Body of pancreas (tissue), 4 donors: ENCODE measurements at places on chromosomes 2 and 18.

DNA sequence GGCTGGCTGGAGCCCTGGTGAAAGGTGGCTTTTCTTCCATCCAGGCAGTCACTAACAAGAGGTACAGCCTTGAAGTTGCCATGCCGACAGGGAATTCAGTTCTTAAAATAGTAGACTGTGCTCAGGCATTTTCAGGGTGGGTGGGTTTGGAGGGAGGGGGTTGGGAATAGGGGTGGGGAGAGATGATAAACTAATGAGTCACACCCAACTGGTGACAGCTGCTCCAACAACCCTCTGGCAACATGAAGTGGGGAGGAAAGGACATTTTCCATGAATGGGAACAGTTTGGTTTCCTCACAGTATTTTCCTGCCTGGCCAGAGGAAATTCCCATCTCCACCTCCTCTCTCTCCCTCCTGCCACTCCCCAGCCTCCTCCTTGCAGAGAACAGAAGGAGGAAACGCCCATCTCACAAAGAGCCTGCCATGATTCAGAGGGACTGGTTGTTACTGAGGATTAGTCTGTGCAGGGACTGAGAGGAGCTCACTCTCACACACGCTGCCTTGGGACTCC lies 113.0 kb upstream of the SLC1A4 start:
- DNase-seq: no peak

DNA sequence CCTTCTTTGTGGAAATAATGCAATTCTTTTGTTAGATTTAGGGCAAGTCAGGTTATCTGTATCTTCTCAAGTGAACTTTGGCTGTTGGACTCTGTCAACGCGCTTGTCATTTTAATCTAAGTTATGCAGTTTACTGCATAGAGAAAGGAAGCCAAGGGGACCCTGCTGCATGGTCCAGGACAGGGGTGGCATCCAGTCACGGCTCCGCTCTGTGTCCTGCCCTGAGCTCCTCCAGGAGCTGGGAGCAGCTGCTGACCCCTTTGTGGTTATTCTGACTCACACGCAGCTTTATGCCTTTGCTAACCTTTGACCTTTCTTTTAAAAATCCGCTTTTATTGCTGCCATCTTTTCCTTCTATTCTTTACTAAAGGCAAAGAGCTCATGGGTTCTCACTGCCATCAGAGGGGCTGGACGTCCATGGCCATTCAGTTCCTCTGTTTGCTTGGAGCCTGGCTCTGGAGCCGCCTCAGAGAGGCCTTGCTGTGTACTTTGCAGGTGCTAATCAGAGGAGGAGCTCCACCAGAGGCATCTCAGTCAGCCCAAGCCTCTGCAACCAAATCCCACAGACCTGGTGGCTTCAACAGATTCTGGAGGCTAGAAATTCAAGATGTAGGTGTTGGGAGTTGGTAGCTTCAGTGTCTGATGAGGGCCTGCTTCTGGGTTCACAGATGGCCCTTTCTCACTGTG lies 39.3 kb downstream of the SNTG2 start:
- DNase-seq: no peak

DNA sequence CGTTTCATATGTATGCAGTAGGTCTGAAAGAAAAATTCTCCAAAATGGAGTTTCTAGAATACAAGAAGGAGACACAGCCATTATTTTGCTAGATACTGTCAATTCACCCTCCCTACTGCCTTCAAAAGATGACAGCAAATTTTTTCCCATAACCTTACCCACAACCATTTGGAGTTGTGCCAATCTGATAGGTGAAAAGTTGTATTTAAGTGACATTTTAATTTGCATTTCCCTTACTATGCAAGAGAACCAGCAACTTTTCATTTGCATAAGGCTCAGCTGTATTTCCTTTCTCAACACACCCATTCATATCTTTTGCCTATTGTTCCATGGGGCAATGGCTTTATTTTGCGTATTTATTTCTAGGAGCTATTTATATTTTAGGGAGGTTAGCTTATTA lies 31.4 kb upstream of the IL18RAP start:
- DNase-seq: no peak

DNA sequence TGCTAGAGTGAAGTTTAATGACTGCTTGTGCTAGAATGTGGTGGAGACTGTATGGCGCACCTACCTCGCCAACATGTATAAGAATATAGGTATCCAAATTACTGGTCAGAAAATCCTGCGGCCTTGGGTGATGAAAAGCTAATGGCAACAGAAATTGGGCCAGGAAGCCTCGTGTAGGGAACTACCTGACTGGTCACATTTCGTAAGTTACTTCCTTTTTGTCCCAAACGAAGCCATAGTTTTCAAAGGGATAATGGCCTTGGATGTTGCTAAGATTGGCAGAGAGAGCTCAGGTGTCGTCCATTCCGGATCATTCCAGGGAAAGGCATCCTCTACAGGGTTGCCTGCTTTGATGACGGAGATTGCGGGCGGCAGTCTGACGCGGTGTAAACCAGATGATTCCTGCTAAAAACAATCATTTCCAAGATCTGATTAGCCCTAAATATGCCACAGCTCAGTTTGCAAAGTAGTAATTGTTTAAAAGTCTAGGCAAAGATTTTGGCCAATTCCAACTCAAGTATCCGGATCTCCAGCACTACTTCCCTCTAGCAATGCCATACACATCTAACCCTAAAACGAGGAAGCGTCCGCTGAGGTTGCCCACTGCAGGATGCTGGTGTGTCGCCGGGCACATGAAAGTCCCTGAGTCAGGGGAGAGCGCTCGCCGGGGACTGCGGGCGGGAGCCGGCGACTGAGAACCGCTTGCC lies 708 bp upstream of the MALT1 start:
- no peak for DNase-seq

- DNase-seq: no peak
These were observed 183.0 kb downstream of the PHLPP1 start for GRCh38 chr18:62898359-62898758.

DNA sequence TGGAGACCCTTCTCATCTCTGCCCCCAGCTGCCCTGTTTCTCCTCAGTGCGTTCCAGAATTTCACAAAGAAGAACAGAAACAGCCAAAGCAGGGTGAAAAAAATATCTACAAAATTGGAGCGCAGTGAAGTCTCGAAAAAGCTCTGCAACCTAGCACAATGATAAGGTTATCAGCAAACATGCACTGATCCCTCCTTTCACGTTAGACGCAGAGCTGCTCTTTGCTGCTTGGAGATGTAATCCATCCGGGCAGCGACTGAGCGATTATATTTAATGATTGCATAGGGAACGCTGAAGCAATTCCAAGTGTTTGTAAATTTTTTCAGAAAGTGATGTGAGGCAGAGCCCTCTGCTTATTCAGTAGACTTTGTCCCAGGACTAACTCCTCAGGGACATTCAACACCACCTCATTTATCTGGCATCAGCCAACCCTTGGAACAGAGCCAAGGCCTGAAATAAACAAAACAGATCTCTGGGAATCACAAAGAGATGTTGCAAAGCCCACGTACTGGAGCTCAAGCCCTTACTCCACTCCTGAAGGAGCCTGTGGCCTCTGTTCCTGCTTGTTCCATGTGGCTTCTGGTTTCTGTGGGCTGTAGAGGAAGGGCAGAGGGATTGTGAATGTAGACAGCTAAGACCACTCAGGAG lies 172.6 kb upstream of the BCL2L11 start:
- DNase-seq: no peak
